ENCODE measurements at places on chromosomes 2 and 18.

DNA sequence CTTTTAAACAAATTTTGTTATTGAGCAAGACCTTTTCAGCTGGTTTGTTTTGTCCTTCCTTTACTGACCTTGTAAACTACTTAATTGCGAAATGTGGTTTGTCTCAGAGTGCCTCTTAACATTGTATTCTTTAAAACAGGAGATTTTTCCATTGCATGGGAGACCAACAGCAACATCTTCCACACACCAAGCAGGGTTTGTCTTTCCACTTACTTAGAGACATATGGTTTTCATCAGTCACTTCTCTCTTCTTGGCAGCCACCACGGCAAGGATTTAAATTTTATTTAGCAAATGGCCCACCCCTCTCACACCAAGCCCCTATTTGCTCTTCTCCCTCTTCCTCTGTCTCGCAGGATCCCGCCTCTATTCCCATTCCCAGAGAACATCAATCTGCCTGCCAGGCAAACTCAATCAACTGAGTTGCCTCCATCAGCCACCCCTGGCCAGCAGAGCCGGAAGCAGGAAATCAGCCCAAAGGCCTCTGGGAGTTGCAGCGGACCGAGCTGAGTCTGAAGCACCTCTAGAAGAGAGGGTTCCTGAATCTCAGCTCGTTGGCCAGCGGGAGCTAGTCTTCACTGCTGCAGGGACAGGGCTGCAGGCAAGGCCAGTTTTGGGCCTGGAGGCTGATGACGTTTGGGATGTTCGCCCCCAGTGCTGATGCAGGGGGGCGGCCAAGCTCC, 11.3 kb upstream of the CIB4 start:
- no peak for DNase-seq

- no peak for DNase-seq
These were observed 50.0 kb downstream of the SOCS6 start for GRCh38 chr18:70338890-70339289.

GRCh38 chr2:236940916-236941520, 144.7 kb upstream of the COPS8 start:
- no peak for DNase-seq

- DNase-seq, result no peak
These were observed 5.4 kb downstream of the GDF7 start for GRCh38 chr2:20672201-20672951.
